WTC11 (cell line): ENCODE measurements at places on chromosomes 2 and 18. TPM values are rescaled to one million over a fixed set of nuclear protein-coding genes. Genes with fewer than 3 reads are reported as not detected.

Gene DIPK1C
- total RNA-seq: not detected in 3 replicates

DNA sequence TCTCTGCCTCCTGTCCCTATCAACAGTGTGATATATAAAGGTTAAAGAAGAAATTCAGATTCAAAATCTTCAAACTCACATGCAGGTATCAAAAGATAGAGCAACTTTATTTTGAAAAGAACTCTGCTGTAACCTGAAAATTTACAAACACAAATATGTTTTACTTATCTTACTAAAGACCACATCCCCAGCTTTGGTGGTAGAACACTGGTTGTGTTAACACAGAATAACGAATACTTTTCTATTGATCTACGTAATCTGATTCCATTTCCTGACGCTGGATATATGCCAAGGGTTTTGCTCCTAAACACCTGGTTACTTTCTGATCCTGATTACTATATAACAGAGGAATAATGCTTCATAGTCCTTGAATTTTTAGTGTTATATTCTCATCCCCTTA, 23.1 kb upstream of the SLC39A10 start:
- no peak overlapping the region for H3K27ac ChIP-seq
- H3K36me3 ChIP-seq: peaks cover 19% of the 10 kb centered on the region
- no peak overlapping the region for H3K4me3 ChIP-seq
- DNase-seq: no peak

DNA sequence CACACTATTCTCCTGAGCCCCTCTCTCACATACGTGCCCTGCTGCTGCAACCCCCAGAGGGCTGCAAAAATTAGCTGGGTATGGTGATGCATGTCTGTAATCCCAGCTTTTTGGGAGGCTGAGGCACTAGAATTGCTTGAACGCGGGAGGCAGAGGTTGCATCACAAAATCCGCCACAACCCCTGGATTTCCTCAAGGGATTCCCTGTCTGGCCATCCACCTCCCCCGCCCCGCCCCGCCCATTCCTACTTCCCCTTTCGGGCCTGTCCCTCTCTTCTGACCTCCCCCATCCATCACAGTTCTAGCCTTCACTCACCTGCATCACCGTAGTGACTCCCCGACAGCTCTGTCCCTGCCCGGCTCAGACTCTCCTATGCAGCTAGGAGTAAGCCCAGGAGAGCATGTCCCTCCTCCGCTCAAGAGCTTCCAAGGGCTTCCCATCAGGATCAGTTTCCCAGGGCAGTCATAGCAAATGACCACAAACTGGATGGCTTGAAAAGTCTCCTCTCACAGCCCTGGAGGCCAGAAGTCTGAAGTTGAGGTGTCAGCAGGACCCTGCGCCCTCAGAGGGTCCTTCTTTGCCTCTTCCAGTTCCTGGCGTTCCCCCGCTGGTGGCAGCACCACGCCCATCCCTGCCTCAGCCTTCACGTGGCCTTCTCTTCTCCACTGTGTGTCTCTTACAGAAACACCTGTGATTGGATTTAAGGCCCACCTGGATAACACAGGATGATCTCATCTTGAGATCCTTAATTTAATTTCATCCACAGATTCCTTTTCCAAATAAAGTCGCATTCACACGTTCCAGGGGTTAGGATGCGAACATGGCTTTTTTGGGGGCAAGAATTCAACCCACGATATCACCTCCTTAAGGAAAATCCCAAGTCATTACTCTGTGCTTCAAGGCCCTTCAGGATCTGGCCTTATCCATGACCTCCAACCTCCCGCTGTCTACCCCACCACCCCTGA, 58.5 kb downstream of the HS1BP3 start:
- no peaks in the 10 kb centered on the region for H3K36me3 ChIP-seq
- H3K4me3 ChIP-seq: no peak overlapping the region
- H3K27ac ChIP-seq: no peak overlapping the region
- H3K27me3 ChIP-seq: no peaks in the 10 kb centered on the region
- peak; percentile 43 for DNase-seq

DNA sequence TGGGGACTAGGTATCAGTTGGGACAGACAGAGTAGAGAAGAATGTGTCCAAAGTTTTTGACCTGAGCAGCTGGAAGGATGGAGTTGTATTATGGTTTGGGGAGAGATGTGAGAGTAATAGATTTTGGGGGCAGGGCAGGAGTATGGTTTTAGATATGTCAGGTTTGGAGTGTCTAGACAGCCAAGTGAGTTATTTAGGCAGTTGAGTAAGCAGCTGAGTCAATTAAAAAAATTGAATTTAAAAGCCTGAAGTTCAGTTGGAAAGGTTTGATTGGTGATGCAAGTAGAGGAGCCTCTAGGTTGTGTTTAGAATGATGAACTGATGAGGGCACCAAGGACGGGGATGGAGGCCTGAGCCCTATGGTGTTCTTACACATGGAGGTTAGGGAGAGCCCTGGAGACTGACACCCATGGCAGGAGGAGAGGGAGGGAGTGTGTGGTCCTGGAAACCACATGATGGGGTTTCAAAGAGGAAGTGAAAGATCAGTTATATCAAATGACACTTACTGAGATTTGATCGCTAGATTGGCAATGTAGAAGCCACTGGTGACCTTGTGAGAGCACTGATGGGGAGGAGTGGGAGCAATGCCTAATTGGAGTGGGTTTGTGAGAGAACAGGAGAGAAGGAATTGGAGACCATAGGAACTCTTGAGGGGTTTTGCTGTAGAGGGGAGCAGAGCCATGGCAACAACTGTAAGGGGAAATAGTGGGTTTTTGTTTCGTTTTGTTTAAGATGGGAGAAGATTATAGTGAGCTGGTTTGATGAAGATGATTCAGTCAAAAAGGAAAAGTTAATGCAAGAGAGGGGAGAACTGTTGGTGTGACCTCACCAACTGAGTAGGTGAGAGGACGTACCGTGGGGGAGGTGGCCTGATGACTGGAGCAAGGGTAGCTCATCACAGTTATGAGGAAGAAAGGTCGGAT, 10.3 kb downstream of the ITGA6 start:
- H3K4me3 ChIP-seq: no peak overlapping the region
- DNase-seq: no peak
- H3K4me1 ChIP-seq: peaks cover 37% of the 10 kb centered on the region
- H3K36me3 ChIP-seq: 0 out of 2 replicates have a peak, but pooled peaks cover 2% of the 10 kb centered on the region

Gene DUSP2
- 4.7 to 6.8 TPM (median 5.8 TPM) in 3 replicates for total RNA-seq

- H3K27me3 ChIP-seq: no peaks in the 10 kb centered on the region
- no peak overlapping the region for H3K27ac ChIP-seq
- no peaks in the 10 kb centered on the region for H3K4me1 ChIP-seq
- no peaks in the 10 kb centered on the region for H3K36me3 ChIP-seq
Measured at GRCh38 chr2:165057308-165057707, 102.0 kb upstream of the SLC38A11 start.

DNA sequence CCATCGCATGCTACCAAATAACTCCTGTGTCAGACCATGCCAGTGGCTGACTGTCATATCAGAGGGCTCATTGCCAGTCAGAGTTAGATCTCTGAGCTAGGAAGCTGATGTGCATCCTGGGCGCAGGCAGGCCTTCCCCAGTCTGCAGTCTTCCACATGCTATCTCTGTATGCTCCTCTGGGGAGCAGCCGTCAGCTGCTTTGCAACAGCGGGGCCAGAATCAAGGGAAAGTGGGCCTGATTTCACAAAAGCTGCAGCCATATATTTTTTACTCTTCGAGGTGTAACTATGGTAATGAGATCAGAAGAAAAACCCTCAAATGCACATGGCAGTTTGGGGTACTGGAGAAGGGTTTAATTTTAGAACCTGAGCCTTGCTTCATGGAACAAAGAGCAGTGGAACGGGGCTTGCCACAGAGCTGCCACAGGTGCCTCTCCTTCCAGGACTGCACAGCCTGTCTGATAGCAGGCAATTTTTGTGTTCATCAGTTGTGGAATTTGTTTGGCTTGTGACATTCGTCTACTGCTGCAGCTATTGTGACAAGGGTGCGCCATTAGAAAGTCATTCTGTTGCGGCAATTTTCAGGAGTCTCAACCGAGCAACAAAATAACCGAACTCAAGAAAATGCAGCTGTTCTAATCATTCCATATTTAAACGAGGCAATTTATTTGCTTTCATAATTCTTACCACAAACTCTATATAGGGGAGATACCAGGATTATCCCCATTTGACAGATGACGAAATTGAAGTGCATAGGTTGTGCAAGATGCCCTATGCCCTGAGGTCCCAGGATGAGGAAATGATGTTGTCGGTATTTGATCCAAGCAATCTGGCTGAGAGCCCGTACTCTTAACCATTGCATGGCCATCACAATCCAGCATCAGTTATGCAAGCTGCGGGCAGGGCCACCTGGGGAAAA, 109.6 kb upstream of the CYRIA start:
- H3K4me3 ChIP-seq: no peak overlapping the region
- H3K27ac ChIP-seq: no peak overlapping the region
- peaks cover 9% of the 10 kb centered on the region for H3K36me3 ChIP-seq
- peaks cover 41% of the 10 kb centered on the region for H3K4me1 ChIP-seq

Gene KIF1A
- 218 to 279 TPM (median 222 TPM) in 3 replicates for total RNA-seq

DNA sequence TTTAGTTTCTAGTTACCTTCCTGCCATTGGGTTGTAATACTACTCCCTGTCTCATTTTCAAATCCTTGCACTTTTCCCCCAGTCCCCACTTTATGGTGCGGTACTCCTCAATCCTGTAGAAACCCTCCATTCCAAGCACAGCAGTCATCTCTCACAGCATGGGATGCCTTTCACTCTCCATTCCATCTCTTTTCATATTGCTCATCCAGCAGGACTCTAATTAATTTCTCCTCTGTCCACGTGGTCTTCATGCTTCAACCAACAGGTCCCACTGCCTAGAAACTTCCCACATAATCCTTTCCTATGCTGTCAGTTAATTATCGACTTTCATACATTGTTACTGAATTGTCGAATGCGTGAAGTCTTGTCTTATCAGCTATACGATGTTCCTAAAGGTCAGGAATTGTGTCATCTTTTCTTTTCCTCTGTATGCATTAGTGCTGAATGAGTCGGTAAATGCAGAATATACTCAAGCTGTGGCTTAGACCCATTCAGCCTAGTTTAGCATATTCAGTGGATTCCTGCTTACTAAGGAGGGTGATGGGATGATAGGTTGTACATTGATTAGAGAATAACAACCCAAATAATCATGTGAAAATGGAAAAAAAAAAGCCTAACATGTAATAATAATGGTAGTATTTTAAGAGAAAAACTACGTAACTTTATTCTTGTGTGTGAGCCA, 89.7 kb downstream of the CRIM1 start:
- H3K36me3 ChIP-seq: peaks cover 55% of the 10 kb centered on the region
- H3K4me1 ChIP-seq: peaks cover 15% of the 10 kb centered on the region

- H3K36me3 ChIP-seq: no peaks in the 10 kb centered on the region
- no peak overlapping the region for H3K4me3 ChIP-seq
- H3K27me3 ChIP-seq: peaks cover 67% of the 10 kb centered on the region
- no peak for DNase-seq
- peaks cover 15% of the 10 kb centered on the region for H3K4me1 ChIP-seq
Measured at GRCh38 chr18:3114026-3114425, 101.1 kb upstream of the LPIN2 start.

Gene RAB10
- total RNA-seq: 127 to 142 TPM (median 132 TPM) in 3 replicates
